ENCODE measurements at places on chromosomes 11 and 22. TPM values are rescaled to one million over a fixed set of nuclear protein-coding genes. Genes with fewer than 3 reads are reported as not detected.

Gene FGF3
- not detected for total RNA-seq

Gene PDXP
- total RNA-seq, result 6.7 TPM

Gene RPS13
- 869 TPM for total RNA-seq

Gene NCAPD3
- 19.0 TPM for total RNA-seq

Gene KRTAP5-11
- total RNA-seq, result not detected

Data from dermis microvascular lymphatic vessel endothelial cell (primary cell).